Stimulated activated memory B cell treated with anti-CD40 and anti-IgM and Interleukin-4, amounts not matched to agents 10 μg/mL and 1 μg/mL and 100 μg/mL, for 72 hours (primary cell): ENCODE measurements at places on chromosomes 3 and 15.

DNA sequence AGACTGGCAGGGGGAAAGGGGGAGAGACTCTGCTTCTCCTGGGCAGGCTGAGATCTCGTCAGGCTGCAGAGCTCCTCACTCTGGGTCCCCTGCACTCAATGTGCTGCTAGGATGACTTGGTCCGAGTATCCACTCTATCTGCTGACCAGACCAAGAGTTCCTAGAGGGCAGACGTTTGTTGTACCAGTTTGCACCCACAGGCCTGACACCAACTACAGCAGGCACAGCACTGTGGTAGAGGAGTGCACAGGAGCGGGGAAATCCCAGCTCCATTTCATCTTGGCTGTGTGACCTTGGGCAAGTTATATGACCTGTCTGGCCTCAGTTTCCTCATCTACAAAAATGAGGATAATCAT, 29.0 kb downstream of the CCDC12 start:
- ATAC-seq = no peak

DNA sequence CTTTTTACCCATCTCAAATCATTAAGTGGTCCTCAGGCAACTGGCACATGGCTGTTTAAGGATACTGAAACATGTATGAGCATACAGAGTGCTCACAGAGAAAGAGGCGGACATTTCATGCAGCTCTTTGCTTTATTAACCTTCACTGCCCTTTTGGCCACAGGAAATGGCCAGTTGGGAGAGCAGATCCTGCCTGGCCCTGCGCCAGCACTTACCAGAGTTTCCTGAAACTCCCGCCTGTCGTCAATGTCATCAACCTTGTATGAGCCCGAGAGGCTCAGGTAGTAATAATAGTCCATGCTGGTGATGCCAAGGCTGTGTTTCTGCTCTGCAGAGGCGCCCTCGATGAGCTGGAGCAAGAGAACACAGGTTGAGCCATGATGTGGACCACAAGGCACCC, 17.8 kb downstream of the LDHAL6B start:
- no peak for ATAC-seq

GRCh38 chr3:185250247-185250646, 3.6 kb downstream of the EHHADH start:
- ATAC-seq = no peak

DNA sequence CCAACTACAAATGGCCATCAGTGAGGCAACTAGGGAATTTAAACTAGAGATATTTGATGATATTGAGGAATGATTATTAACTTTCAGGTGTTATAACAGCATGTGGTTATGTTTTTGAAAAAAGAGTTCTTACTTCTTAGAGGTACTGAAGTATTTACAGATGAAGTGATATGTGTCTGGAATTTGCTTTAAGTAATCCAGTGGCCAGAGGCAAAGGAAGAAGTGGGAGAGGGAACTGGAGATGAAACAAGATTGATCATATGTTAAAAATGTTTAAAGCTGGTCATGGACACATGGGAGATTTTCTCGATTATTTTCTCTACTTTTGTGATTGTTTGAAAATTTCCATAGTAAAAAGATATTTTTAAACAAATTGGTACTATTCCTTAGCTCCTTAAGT, 53.3 kb upstream of the SLCO2A1 start:
- ATAC-seq = no peak

- ATAC-seq = no peak
These were observed 443.5 kb downstream of the OTOL1 start for GRCh38 chr3:161939918-161940620.

- ATAC-seq = no peak
These were observed 34.8 kb upstream of the PFN2 start for GRCh38 chr3:150005243-150006112.

GRCh38 chr3:20353286-20353685, 167.3 kb upstream of the SGO1 start:
- no peak for ATAC-seq

DNA sequence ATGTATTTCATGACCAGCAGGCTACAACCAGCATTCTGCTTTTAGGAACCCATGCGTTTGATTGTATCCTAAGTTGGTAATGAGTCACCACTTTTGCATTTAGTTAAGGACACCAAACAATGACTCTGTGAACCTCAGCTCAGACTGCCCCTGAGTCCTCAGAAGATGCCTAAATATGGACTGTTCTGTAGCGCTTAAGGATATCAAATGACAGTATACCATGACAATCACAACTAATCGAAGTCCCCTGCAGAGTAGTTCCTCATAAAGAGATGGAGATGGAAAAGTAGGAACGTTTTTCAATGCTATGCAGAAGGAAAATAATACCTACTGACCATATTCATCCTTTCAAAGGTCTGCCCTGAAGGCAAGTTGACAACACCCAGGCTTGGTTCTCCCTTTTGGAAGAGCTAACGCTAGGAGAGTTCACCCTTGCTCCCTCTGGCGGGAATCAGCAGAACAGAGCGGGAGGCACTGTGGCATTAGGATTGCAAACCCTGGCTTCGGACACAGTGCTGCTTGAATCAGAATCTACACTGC, 508.6 kb downstream of the FHIT start:
- ATAC-seq = no peak

DNA sequence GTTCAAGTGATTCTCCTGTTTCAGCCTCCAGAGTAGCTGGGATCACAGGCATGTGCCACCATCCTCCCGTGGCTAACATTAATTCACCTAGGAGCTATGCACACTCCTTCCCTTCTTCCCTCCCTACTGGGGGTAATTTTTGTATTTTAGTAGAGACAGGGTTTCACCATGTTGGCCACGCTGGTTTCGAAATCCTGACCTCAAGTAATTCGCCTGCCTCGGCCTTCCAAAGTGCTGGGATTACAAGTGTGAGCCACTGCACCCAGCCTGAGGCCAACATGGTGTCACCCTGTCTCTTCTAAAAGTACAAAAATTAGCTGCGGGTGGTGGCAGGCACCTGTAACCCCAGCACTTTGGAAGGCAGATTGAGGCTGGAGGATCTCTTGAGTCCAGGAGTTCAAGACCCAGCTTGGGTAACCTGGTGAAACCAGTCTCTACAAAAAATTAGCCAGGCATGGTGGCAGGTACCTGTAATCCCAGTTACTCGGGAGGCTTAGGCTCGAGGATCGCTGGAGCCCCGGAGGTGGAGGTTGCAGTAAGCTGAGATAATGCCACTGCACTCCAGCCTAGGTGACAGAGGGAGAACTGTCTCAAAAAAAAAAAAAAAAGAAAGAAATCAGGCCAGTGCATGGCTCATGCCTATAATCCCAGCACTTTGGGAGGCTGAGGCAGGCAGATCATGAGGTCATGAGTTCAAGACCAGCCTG, 6.1 kb downstream of the RNU5B-1 start:
- no peak for ATAC-seq

DNA sequence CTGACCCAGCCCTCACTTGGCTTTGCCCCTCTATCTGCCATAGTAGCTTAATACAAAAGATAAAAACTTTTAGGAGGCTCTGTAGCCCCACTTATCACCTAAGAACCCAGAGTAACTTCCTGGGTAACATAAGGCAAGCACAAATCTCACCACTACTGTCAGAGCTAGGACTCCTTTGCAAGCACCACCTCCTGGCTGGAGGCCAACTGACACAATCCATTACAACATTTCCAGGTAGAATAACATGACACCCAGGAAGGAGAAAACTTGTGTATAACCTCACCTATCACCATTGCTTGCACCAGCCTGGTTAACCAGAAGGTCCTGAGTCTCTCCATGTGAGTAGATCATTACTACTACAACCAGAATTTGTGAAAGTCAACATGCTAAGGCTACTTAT, 230.0 kb downstream of the TUSC7 start:
- ATAC-seq = no peak

GRCh38 chr3:108103886-108104797, 13.3 kb upstream of the CD47 start:
- ATAC-seq = no peak

- ATAC-seq = no peak
These were observed 46.7 kb downstream of the KLHL6 start for GRCh38 chr3:183508821-183509220.
